ENCODE measurements at places on chromosomes 6 and 20. TPM values are rescaled to one million over a fixed set of nuclear protein-coding genes. Genes with fewer than 3 reads are reported as not detected.
A peak's percentile ranks its signal among the peaks of the same experiment; 100 is the strongest.

Gene SNX14
- polyA plus RNA-seq, result 81.4 TPM

Gene LY86
- polyA plus RNA-seq, result 10.5 TPM

Gene TASP1
- 13.2 TPM for polyA plus RNA-seq

Gene APOM
- polyA plus RNA-seq, result not detected

Gene NKAPL
- polyA plus RNA-seq, result 4.3 TPM

Gene GPX5
- polyA plus RNA-seq, result not detected

Gene SRPK1
- polyA plus RNA-seq, result 14.8 TPM

Gene ZSCAN12
- 2.3 TPM for polyA plus RNA-seq

Gene RHAG
- not detected for polyA plus RNA-seq

GRCh38 chr6:109019911-109020310 is 74.7 kb downstream of the SESN1 start:
- no peak for DNase-seq
- H3K27me3 ChIP-seq, result no peaks in the 10 kb centered on the region
- H3K4me1 ChIP-seq, result no peaks in the 10 kb centered on the region
- no peak overlapping the region for H3K27ac ChIP-seq
- no peak overlapping the region for H3K4me3 ChIP-seq
- no peaks in the 10 kb centered on the region for H3K36me3 ChIP-seq

- H3K27ac ChIP-seq, result no peak overlapping the region
- H3K4me1 ChIP-seq, result no peaks in the 10 kb centered on the region
- no peaks in the 10 kb centered on the region for H3K36me3 ChIP-seq
- DNase-seq, result no peak
- H3K4me3 ChIP-seq, result no peak overlapping the region
Measured at GRCh38 chr6:63114610-63115211, 96.6 kb upstream of the FKBP1C start.

DNA sequence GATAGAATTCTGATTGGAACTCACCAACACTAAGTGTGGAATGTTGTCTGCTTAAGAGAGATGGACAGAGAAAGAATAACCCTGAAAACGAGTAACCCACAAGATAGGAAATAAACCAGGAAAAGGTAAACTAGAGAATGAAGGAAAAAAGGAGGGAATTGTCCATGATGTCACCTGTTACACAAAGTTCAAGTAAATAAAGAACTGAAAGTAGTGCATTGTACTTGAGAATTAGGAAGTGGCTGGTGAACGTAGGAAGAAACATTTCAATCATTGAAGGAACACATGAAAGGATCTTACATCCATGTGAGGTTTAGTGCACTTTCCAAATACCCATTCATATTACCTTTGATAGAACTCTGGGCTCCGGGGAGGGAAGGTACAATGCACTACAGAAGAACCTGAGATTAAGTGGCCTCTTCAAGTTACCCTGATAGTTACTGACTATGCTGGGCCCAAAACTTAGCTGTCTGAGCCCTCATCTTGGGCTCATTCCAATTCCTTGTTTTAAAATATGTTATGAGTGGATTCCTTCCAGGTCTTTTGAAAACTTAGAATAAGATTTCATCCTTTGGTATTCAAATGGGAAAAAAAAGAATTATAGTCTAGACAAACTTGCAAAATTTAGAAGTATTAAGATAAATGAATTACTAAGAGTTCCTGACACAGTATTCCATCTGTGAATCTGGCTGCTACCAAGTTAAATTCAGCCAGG is 1.1 kb upstream of the STX7 start:
- no peaks in the 10 kb centered on the region for H3K36me3 ChIP-seq
- no peaks in the 10 kb centered on the region for H3K27me3 ChIP-seq
- peaks cover 13% of the 10 kb centered on the region for H3K4me1 ChIP-seq
- H3K27ac ChIP-seq, result peak overlapping the region; percentile 76
- no peak for DNase-seq

DNA sequence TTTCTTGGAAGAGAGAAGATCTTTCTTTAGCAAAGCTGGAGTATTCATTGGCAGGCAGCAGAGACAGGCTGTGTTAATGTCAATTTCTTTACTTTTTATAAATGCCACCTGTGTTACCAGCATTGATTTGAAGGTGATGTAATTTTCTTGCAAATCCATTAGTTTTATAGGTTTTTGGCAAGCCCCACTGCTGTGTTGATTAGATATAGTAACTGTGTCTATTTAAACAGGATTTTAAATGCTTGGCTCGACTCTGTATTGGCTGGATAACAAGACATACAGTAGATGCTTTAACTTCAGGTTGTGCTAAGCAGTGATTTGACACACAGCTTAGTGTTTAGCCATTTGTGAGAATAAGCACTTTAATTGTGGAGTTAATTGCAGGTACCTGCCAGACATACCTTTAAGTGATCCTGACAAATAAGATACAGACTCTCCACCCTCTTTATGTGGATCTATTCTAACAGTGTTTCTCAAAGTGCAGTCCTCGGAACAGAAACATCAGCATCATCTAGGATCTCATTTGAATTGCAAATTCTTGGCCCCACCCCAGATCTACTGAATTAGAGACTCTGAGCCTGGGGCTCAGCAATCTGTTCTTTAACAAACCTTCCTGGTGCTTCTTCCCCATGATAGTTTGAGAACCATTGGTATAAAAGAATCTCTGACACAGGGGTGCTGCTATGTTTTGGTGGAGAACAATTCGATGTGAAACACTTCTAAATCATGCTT is 397.5 kb downstream of the HDGFL1 start:
- no peaks in the 10 kb centered on the region for H3K27me3 ChIP-seq
- DNase-seq, result no peak
- no peaks in the 10 kb centered on the region for H3K36me3 ChIP-seq
- no peaks in the 10 kb centered on the region for H3K4me1 ChIP-seq
- no peak overlapping the region for H3K27ac ChIP-seq

DNA sequence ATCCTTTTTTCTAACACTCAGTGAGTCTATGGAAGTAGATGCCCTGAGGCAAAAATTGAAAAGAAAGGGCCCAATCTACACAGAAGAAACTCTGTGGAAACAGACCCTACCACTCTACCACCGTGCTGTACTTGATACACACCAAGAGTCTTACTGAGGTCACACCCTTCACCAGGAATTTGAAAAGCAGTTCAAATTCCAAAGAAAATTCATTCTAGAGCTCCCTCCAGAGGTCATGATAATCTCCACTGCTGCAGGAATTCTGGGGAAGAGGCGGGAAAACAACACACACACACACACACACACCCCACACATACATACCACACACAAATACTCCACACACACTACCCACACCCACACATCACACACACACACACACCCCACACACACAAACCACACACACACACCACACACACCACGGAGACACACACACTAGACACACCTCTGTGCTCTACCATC is 336.8 kb downstream of the HDGFL1 start:
- H3K27me3 ChIP-seq, result no peaks in the 10 kb centered on the region
- H3K27ac ChIP-seq, result peak overlapping the region; percentile 32

DNA sequence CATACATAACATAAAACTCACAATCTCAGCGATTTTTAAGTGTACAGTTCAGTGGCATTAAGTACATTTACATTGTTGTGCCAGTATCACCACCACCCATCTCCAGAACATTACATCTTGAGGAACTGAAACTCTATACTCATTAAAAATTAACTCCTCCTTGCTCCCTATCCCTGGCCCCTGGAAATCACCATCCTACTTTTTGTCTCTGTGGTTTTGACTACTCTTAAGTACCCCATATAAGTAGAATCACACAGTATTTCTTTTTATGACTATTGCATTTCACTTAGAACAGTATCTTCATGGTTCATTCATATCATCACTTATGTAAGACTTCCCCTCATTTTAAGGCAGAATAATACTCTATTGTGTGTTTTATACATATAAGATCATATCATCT is 1108.1 kb downstream of the GRIK2 start:
- no peak overlapping the region for H3K4me3 ChIP-seq
- H3K27me3 ChIP-seq, result no peaks in the 10 kb centered on the region
- no peaks in the 10 kb centered on the region for H3K36me3 ChIP-seq
- H3K27ac ChIP-seq, result no peak overlapping the region
- no peak for DNase-seq

DNA sequence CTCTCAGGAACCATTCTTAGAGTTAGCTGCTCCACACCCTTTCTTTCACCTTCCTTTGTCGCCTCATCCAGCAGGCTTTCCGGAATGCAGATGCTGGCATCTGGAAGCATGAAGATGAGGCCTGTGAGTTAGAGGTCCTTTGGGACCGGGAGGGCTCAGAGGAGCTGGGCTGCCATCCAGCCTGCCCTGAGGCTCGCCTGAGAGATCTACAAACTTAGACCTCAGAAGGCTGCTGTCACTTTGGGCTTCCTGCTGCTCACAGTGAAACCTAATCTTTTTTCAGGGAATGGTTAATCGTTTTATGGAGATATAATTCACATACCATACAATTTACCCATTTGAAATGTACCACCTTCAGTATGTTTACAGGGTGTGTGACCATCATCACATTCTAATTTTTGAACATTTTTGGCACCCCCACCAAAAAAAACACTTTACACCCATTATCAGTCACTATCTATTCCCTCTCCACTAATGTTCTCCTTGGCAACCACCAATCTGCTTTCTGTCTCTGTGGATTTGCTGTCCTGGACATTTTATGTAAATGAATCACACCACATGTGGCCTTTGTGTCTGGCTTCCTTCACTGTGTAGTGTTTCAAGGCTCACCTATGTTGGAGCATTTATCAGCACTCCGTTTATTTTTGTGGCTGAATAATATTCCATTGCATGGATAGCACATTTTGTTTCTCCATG is 20.0 kb upstream of the MPC1 start:
- H3K36me3 ChIP-seq, result no peaks in the 10 kb centered on the region
- no peak for DNase-seq
- no peak overlapping the region for H3K4me3 ChIP-seq
- no peaks in the 10 kb centered on the region for H3K4me1 ChIP-seq
- no peaks in the 10 kb centered on the region for H3K27me3 ChIP-seq

GRCh38 chr6:71768356-71768755 is 118.0 kb upstream of the RIMS1 start:
- H3K27ac ChIP-seq, result no peak overlapping the region
- H3K4me1 ChIP-seq, result no peaks in the 10 kb centered on the region
- no peaks in the 10 kb centered on the region for H3K27me3 ChIP-seq
- no peak overlapping the region for H3K4me3 ChIP-seq
- DNase-seq, result no peak
- no peaks in the 10 kb centered on the region for H3K36me3 ChIP-seq

GRCh38 chr6:137823826-137824555 is 43.1 kb upstream of the TNFAIP3 start:
- H3K4me3 ChIP-seq, result no peak overlapping the region
- H3K27me3 ChIP-seq, result no peaks in the 10 kb centered on the region
- no peaks in the 10 kb centered on the region for H3K36me3 ChIP-seq

DNA sequence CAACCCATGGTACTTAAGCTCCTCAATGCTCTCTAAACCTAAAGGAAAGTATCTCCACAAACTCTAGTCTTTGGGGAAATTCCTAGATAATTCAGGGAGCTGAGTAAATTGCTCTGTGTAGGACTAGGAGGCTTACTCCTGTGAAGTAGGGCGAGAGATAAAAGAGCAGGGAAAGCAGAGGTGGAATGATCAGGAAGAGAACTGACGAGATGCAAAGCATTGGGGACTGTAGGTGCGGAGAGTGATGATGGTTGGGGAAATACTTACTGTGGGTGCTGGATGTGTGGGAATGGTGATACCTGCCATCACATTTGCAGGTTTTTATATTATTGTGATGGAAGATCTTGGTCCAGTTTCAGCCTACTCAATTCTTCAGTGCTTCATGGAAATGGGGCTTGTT is 1.6 kb upstream of the LATS1 start:
- no peak overlapping the region for H3K4me3 ChIP-seq
- H3K27ac ChIP-seq, result no peak overlapping the region
- no peaks in the 10 kb centered on the region for H3K36me3 ChIP-seq

- no peaks in the 10 kb centered on the region for H3K27me3 ChIP-seq
- no peak overlapping the region for H3K27ac ChIP-seq
- DNase-seq, result no peak
- no peaks in the 10 kb centered on the region for H3K4me1 ChIP-seq
- no peak overlapping the region for H3K4me3 ChIP-seq
- no peaks in the 10 kb centered on the region for H3K36me3 ChIP-seq
Measured at GRCh38 chr6:95325916-95326315, 251.4 kb upstream of the MANEA start.

- no peaks in the 10 kb centered on the region for H3K4me1 ChIP-seq
- no peak overlapping the region for H3K4me3 ChIP-seq
- H3K36me3 ChIP-seq, result no peaks in the 10 kb centered on the region
- DNase-seq, result no peak
Measured at GRCh38 chr6:119957195-119957594, 607.6 kb upstream of the MAN1A1 start.

DNA sequence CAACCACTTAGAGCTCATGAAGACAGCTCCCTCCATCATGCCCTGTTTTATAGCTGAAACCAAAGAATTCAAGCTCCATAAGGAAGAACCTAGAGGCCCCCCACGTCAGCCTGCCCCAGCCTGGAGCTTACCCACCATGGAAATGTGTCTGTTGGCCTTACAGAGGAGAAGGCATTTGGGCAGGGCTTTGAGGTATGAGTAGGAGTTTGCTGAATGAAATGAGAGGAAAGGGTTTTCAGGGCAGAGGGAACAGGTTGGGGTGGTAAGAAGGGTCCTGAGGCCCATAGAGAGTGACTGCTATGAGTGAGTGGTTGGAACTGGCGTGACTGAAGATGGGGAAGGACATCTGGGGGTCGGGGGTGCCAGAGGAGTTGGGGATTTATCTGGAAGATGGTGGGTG is 12.7 kb upstream of the GATA5 start:
- DNase-seq, result no peak
- no peak overlapping the region for H3K27ac ChIP-seq
- no peaks in the 10 kb centered on the region for H3K36me3 ChIP-seq
- no peaks in the 10 kb centered on the region for H3K27me3 ChIP-seq
- H3K4me3 ChIP-seq, result no peak overlapping the region
- no peaks in the 10 kb centered on the region for H3K4me1 ChIP-seq

DNA sequence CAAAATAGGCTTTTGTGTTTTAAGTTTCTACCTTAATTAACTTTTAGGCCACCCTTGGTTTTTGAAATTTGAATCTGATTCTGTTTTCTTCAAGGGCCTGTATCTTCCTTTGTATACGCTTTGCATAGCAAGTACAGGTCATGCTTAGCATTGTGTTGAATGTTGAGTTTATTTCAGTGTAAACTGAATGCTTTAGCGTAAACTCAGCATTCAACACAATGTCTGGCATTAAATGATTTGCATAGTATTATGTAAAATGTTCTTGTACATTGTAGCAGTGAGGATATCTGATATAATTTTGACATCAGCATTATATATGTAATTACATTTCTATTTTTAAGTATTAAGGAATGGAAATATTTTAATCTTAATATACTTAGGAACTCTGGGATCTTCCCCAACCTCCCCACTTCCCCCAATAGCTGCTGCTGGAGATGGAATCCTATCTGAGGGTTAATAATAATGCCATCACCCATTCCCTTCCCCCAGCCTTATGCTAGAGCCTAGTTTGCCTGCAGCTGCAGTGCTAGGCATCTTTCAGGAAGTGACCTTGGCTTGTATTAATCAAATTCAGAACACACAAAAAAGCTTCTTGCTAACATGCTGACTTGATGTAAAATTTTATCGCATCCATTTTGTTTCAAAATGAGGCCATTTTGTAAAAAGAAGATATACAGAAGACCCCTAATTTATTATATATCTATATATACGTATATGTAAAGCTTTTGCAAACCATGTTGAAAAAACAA is 73.1 kb downstream of the NCOA3 start:
- no peak overlapping the region for H3K27ac ChIP-seq
- peaks cover 3% of the 10 kb centered on the region for H3K4me1 ChIP-seq
- no peak for DNase-seq
- no peak overlapping the region for H3K4me3 ChIP-seq
- no peaks in the 10 kb centered on the region for H3K27me3 ChIP-seq
- H3K36me3 ChIP-seq, result no peaks in the 10 kb centered on the region
